ENCODE measurements at places on chromosomes 6 and 20. TPM values are rescaled to one million over a fixed set of nuclear protein-coding genes. Genes with fewer than 3 reads are reported as not detected.

NKAPL gene
- 1.2 TPM for total RNA-seq

DLK2 gene
- not detected for total RNA-seq

DST gene
- 307 TPM for total RNA-seq

SRMS gene
- not detected for total RNA-seq

PRND gene
- total RNA-seq: 14.9 TPM

LST1 gene
- not detected for total RNA-seq

DNA sequence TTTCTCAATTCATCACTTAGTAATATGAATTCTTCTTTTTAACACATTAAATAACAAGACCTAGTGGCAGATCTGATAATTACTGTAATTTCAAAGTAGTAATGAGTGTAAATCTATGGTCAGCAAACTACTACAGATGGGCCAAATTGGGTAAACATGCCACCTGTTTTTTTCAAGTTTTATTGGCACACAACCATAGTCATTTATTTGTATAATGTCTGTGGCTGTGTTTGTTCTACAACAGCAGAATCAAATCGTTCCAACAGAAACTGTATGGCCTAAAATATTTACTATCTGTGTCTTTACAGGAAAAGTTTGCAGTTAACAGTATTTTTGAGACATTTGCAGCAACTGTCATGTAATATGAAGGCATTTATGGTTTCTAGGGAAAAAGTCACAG, 86.1 kb upstream of the EYA2 start:
- H3K4me3 ChIP-seq: no peak overlapping the region
- no peaks in the 10 kb centered on the region for H3K27me3 ChIP-seq
- peaks cover 5% of the 10 kb centered on the region for H3K4me1 ChIP-seq
- no peak for DNase-seq

- no peak overlapping the region for H3K27ac ChIP-seq
- no peaks in the 10 kb centered on the region for H3K4me1 ChIP-seq
- peak; percentile 15 for DNase-seq
- H3K27me3 ChIP-seq: peaks cover 12% of the 10 kb centered on the region
- H3K4me3 ChIP-seq: peak overlapping the region; percentile 31
Measured at GRCh38 chr6:93416571-93417420, 2.6 kb downstream of the EPHA7 start.

DNA sequence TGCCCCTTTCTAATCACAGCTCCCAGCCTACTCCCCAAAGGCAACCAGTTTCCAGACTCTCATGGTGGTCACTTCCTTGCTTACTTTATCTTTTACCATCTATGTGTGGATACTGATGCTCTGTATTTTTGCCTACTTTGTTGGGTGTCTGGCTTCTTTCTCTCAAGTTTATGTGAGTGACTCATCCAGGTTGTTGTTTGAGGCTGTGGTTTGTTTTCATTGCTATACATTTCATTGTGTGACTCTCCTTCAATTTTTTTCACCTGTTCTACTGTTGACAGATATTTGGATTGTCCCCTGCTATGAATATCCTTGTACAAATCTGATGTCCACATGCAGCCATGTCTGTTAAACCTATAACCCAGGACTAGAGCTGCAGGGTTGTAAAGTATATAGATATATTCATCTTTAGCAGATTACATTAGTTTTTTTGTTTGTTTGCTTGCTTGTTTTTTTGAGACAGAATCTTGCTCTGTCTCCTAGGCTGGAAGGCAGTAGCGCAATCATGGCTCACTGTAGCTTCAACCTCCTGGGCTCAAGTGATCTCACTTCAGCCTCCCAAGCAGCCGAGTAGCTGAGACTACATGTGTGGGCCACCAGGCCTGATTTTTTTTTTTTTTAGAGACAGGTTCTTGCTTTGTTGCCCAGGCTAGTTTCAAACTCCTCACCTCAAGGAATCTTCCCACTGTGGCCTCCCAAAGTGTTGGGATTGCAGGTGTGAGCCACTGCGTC, 72.9 kb upstream of the EEF1E1 start:
- H3K4me3 ChIP-seq: no peak overlapping the region
- DNase-seq: no peak
- H3K27ac ChIP-seq: no peak overlapping the region
- H3K27me3 ChIP-seq: no peaks in the 10 kb centered on the region
- H3K4me1 ChIP-seq: no peaks in the 10 kb centered on the region

DNA sequence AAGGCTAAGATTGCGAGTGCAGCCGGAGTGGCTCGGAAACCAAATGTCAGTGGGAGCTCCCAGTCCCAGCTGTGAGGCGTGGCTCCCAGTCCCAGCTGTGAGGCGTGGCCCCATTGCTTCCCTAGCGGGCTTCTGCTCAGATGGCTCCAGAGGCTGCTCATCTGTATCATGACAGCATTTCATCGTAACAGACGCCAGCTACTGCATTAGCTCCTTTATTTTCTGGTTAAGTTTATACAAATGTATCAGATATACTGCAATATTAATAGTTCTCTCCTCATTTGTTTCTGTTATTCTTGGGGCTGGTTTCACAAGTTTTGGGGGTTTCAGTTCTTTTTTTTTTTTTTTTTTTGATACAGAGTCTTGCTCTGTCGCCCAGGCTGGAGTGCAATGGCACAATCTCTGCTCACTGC, 34.7 kb upstream of the TBXT start:
- no peak overlapping the region for H3K27ac ChIP-seq
- no peaks in the 10 kb centered on the region for H3K27me3 ChIP-seq
- no peaks in the 10 kb centered on the region for H3K4me1 ChIP-seq
- no peak for DNase-seq
- no peak overlapping the region for H3K4me3 ChIP-seq

DNA sequence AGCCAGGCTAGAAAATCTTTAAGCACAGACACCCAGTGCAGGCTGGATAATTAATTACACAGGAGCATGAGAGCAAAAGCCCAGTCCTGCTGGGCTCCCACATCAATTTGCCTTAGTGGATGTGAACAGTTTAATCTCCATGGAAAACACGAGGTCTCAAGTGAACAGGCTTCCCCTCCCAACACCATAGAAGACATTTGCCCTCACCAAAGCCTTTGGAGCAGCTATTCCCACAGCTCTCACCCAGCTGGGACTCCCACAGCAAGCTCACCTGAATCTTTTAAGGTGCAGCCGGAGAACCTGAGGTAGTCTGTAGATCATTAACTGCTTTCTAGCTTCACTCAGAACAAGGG, 12.0 kb downstream of the TOMM6 start:
- H3K4me1 ChIP-seq: no peaks in the 10 kb centered on the region
- no peaks in the 10 kb centered on the region for H3K27me3 ChIP-seq
- H3K27ac ChIP-seq: no peak overlapping the region
- no peaks in the 10 kb centered on the region for H3K36me3 ChIP-seq
- H3K4me3 ChIP-seq: no peak overlapping the region

GRCh38 chr6:37614491-37614890, 83.2 kb downstream of the MDGA1 start:
- H3K4me3 ChIP-seq: no peak overlapping the region
- H3K36me3 ChIP-seq: no peaks in the 10 kb centered on the region
- H3K27ac ChIP-seq: no peak overlapping the region
- H3K27me3 ChIP-seq: no peaks in the 10 kb centered on the region

DNA sequence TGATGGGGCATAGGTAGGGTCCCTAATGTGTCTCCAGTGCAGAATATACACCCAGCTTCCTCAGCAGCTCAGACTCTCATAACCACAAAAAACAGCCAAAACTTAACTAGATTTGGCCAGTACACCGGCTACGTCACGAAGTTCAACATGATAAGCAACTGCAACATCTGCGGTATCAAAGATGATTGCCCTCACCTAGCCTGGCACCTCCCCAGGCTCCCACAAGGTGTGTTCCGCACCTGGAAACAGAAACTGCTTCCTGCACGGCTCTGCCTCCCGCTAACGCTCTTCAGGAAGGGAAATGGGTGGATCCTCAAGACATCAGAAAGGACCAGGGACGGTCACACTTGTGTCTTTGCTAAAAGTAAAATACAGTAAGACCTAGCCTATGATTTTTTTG, 9.5 kb downstream of the TXNDC5 start:
- H3K36me3 ChIP-seq: no peaks in the 10 kb centered on the region
- no peaks in the 10 kb centered on the region for H3K4me1 ChIP-seq
- DNase-seq: no peak

- H3K27me3 ChIP-seq: no peaks in the 10 kb centered on the region
- H3K36me3 ChIP-seq: no peaks in the 10 kb centered on the region
- H3K4me3 ChIP-seq: no peak overlapping the region
- no peaks in the 10 kb centered on the region for H3K4me1 ChIP-seq
- no peak overlapping the region for H3K27ac ChIP-seq
- no peak for DNase-seq
Measured at GRCh38 chr6:90730151-90730673, 143.3 kb upstream of the MAP3K7 start.

DNA sequence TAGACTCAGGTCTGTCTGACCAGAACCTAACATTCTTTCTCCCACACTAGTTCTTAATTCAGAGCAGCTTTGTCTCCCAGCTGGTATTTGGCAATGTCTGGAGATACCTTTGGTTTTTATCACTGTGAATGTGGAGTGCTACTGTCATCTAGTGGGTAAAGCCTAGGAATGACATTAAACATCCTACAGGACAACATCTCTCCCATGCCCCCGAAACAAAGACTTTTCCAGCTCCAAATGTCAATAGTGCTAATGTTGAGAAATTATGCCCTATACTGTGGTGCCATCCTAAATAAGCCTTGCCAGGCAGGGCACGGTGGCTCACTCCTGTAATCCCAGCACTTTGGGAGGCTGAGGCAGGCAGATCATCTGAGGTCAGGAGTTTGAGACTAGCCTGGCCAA, 4.2 kb upstream of the TTPAL start:
- no peaks in the 10 kb centered on the region for H3K27me3 ChIP-seq
- H3K4me1 ChIP-seq: no peaks in the 10 kb centered on the region
- DNase-seq: no peak

DNA sequence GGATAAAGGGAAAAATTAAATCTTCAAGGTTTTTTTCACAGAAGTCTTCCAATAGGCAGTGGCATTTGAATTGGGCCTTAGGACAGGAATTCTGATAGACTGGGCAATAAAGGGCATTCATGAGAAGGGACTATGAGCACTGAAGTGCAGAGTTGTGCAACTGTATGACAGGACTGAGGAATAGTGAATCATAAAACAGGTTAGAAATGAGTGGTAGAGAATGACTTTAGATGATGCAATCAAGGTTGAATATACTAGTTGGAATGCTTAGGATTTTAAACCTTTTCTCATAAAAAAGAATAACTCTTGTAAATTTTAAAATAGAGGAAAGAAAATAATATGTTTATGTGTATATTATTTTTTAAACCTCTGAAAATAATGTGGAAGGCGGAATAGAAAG, 944.7 kb downstream of the PHF3 start:
- no peaks in the 10 kb centered on the region for H3K27me3 ChIP-seq
- no peak for DNase-seq
- no peak overlapping the region for H3K27ac ChIP-seq
- no peak overlapping the region for H3K4me3 ChIP-seq
- no peaks in the 10 kb centered on the region for H3K36me3 ChIP-seq

DNA sequence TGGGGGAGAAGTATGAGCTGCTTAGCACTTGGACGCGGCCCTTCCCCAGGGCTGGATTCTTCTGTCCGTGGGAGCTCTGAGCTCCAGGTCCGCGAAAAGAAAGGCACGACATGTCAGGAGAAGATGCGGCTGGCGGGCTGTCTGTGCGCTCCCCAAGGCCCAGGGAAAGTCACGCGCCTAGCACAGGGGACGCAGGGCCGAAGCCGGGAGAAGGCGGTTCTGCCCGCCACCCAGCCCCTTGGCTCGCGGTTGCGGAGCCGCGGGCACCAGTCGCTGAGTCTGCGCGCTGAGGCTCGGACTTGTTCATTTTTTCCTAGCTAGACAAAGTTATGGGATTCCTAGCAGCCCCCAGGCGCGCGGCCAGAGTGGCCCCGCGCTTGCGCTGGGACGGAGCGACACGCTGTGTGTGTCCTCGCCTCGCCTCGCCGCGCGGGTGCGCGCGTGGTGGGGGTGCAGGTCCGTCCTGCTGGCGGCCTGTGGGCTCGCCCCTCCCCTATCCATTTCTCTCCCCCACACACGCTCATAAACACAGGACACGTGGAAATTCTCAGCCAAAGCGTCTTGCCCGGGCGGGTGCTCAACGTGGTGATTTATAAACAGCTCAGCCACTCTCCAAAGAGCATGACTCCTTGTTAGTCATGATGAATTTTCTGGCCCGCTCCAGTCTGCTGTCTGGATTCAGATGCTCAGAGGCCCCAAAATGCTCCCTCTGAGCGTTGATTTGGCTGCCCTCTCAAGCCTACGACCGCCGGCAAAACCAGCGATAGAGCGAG, 1.9 kb upstream of the POU3F2 start:
- no peak overlapping the region for H3K27ac ChIP-seq
- H3K27me3 ChIP-seq: peaks cover 41% of the 10 kb centered on the region

DNA sequence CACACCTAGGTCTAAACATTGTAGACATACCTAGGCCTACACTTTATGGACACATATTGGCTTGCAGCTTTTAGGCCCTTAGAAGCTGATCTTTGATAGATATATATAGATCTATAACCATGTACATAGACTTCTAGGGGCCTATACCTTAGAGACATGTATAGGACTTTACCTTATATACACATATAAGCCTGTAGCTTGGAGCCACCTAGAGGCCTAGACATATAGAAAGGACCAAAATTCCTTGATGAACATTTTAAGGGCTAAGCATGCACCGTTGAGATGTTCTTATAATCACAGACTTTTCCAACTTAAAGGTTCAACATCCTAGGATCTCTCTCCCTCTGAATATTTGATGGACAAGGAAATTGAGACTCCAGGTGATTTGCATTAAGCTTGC, 371.7 kb upstream of the SASH1 start:
- H3K27ac ChIP-seq: no peak overlapping the region
- H3K4me1 ChIP-seq: no peaks in the 10 kb centered on the region
- no peaks in the 10 kb centered on the region for H3K27me3 ChIP-seq
- no peak for DNase-seq

GRCh38 chr6:138987080-138987642, 892 bp downstream of the REPS1 start:
- H3K36me3 ChIP-seq: no peaks in the 10 kb centered on the region
- H3K27me3 ChIP-seq: no peaks in the 10 kb centered on the region
- peaks cover 8% of the 10 kb centered on the region for H3K4me1 ChIP-seq
- H3K27ac ChIP-seq: peak overlapping the region; percentile 80

DNA sequence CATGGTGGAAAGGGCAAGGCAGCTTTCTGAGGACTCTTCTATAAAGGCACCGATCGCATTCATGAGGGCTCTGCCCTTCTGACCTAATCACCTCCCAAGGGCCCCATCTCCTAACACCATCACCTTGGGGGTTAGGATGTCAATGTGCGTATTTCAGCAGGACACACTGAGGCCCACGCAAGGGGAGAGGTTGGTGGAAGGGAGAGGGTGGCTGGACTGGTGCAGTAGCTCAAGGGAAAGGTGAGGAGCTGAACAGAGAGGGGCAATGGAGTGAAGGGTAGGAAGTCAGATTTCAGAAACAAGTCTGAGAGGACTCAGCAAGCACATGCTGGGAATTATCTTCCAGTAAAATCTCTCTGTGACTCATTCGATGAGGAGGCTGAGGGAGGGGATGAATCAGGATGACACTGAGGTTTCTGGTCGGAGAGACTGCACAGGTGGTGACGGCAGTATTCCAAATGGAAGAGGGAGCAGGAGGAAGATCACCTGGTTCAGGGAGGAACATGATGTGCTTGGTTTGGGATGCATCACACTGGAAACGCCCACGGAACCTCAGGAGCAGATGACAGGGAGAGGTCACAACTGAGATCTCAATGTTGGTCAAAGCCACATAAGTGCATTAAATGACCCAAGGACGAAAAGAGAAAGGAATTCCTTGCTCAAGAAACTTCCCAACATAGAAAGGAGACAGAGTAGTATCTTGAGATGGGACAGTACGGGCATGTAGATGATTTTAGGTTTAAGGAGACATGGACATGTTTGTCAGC, 67.1 kb downstream of the TFAP2A start:
- H3K36me3 ChIP-seq: no peaks in the 10 kb centered on the region
- no peak for DNase-seq
- H3K27me3 ChIP-seq: no peaks in the 10 kb centered on the region
- no peaks in the 10 kb centered on the region for H3K4me1 ChIP-seq
- no peak overlapping the region for H3K27ac ChIP-seq
